NCI-H460 (cell line): ENCODE measurements at places on chromosomes 7 and 10. TPM values are rescaled to one million over a fixed set of nuclear protein-coding genes. Genes with fewer than 3 reads are reported as not detected.

DNA sequence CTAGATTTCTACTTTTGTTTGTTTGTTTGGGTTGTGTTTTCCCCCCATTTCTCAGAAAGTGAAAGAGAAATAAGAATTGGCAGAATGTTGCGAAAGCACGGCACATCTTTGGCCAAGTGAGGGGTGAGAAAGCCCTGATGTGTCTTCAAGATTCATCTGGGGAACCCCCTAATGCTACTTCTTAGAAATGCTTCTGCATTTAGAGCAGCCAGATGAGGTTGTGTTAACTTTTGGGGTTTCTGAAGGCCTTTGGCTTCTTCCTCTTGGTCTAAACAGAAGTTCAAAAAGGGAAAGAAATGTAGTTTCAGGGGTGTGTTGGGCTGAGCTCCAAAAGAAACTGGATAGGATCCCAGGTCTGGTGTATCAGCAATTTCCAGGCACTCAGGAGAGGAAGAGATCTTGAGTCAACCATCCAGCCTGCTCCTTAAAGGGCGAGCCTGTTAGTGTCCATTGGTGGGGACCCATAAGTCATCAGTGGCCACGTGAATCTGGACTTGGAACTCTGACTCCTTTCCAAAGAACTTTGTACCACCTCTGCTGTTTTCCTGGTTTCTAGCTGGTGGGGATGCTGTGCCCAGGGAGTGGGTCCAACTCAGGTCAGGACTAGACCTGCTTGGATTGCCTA lies 6.5 kb downstream of the DUSP5 start:
- no peak for DNase-seq

GRCh38 chr10:4353059-4353655 lies 472.9 kb upstream of the AKR1E2 start:
- no peak for DNase-seq

- DNase-seq = no peak
These were observed 7.7 kb upstream of the IL15RA start for GRCh38 chr10:5985029-5985428.

DNA sequence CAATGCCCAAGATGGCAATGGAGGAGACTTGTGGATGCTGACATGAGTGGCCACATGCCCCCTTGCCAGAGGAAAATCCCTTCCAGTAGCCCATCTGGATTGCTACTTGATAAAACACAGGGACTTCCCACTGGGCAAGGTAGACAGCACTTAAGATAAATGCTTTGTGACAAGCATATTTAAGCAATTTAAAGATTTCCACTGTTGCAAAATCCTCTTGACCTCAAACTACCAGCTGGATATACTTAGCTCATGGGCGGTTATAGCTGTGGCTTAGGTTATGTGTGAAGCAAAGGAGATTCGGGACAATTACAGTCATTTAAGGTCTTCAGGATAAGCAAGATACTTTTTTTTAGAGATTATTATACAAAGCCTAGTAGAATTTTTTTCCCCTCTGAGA lies 238.1 kb downstream of the BMPER start:
- DNase-seq = no peak

- no peak for DNase-seq
These were observed 1.8 kb upstream of the PTPRZ1 start for GRCh38 chr7:121871188-121871587.

DNA sequence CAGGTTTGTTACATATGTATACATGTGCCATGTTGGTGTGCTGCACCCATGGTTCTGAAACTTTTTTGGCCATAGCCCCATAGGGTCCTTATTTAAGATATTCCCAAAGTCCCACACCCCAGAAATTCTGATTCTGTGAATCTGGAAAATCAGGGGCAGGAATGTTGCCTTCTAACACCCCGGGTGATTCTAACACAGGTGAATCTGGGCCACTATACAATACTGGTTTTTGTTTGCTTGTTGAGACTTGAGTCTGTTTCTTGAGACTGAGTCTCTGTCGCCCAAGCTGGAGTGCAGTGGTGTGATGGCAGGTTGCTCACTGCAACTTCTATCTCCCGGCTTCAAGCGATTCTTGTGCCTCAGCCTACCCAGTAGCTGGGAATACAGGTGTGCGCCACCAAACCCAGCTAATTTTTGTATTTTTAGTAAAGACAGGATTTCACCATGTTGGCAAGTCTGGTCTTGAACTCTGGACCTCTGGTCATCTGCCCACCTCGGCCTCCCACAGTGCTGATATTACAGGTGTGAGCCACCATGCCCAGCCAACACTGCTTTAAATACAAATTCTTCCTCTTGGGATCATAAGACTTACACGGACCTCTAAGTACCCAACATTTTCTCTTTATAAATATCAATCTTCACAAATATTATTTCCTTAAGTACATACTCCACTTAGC lies 16.9 kb upstream of the PHYH start:
- DNase-seq = no peak

DNA sequence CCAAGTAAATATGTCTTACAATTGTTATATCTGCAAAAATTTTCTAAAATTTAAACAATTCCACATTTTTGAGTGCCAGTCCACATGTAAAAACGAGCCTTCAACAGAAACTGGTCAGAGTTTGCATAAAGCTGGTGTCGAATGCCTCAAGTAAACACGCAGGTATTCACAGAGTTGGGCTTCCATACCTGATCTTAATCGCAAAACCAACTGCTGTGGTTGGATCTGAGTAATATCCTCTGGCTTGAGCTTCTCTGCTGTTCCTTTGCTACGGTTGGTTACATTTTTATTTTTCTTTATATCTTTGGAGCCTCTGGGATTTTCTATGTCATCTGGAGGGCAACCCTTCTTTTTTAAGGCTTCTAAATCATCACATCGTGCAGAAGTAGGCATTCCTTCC lies 28.4 kb downstream of the ITGB1 start:
- DNase-seq = no peak

- DNase-seq = no peak
These were observed 77.5 kb upstream of the PDE1C start for GRCh38 chr7:32147546-32148268.

DNA sequence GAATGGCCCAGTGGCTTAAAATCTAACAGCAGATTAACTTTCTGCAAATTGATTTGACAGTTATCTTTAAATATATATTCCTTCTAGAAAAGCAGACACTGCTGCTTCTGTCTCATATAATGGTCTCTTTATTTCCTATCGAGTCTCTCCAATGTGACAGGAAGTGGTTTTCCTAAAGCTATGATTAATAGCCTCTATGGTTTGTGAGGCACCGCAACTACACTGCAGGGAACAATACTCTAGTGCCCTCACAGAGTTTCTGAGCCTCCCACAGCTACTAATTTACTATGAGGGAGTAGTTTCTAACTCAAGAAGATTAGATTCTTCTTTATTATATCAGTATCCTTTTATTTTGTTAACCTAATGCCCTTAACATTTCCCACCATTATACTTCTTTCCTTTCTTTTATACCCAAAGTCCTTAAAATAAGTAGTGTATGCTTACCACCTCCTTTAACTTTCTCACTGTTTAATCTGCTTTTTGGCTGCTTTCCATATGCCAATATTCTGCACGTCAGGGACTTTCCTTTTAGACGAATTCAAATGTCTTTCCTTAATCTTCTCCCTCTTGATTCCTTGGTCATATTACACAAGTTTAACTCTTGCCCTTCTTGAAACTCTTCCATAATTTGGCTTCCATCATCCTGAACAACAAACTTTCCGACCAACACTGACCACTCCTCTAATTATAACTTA lies 23.8 kb upstream of the AHR start:
- no peak for DNase-seq

DNA sequence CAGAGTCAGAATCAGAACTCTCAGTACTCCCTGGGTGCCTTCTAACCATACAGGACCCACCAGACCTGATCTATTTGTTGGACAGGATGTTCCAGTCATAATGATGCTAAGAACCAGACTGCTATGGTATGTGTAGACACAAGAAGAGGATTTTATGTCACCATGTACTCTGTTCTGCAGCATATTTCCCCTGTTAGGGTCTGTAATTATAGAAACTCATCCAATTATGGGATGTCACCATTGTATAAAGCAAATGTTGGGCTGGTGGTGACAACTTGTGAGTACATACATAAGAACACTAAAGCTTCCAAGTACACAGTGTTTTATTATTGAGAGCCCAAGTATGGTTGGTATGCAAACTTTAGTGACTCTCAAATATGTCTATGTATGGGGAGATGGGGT lies 67.1 kb upstream of the AGBL3 start:
- DNase-seq = no peak

- DNase-seq = no peak
These were observed 30.1 kb upstream of the KCNMA1 start for GRCh38 chr10:77667426-77668324.

DNA sequence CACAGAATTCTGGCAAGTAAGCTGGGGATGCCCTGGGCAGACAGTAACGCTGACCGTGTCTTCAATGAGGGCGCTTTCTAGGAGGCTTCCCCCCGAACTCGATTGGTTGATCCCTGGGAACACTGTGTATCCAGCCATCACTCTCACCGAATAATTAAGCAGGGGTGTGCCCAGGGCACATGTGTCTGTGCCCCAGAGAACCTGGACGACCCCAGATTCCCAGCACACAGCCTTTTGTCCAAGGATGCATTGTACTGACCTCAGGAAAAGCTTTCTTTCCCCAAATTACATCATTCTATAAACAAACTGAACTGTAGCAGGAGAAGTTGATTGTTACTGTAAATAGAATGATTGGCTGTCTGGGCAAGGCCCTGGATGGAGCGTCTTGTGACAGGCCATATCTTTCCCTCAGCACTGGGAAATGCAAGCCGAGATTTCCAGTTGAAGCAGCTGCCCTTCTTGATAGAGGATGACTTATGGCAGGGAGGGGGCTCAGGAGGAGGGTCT lies 6.6 kb upstream of the DEPP1 start:
- no peak for DNase-seq

- no peak for DNase-seq
These were observed 103.3 kb downstream of the CLEC2L start for GRCh38 chr7:139626817-139627216.

DNA sequence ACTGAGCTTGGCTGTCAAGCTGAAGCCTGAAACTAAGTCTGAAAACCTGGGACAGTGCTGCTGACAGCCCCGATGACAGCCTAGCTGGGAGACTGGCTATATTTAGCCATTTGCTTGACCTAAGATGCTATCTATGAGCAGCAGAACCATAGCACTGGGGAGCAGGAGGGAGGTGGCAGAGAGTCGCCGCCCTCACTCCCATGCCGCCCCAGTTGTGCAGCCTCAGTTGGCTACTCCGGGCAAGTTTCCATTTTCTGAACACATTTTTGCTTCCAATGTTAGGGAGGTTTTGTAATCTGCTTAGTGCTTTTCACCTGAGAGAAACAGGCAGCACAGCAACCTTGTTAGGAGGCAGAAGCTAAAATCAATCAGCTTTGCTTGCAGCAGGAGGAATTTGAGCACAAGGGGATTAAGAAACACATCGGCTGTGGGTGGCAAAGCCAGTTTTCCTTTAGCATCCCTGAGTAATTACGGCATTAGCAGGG lies 20.4 kb upstream of the C10orf71 start:
- DNase-seq = no peak

GRCh38 chr7:69395061-69395714 lies 203.1 kb upstream of the AUTS2 start:
- no peak for DNase-seq

DNA sequence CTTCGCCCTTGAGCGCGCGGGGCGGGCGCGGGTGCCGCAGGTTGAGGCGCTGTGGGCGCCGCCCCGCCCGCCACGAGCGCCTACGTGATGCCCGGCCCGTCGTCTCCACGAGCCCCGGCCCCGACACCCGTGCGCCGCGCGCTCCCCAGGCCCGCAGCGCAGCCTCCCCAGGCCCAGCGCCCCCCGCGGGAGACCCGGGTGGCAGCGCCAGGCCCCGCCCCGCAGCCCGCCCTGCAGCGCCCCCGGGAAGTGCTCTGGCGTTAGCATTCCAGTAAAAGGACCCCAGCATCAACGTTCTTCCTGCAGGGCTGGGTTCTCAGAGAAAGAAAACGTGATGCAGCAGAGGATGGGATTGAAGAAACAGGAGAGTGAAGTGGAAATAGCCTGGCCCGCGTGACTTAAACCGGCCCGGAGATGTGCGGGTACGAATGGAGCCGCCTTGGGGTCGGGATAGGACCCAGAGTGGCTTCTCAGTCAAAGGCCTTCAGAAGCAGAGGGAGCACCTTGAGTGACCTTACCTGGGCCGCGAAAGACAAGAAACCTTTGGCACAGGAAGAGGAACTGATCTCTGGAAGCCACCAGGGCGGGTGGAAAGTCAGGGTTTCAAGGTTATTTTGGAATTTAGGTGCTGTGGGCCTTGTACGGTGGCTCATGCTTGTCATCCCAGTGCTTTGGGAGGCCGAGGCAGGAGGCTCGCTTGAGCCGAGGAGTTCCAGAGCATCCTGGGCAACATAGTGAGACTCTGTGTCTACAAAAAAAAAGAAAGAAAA lies 1.8 kb downstream of the PFKP start:
- DNase-seq = no peak

- no peak for DNase-seq
These were observed 295.7 kb upstream of the SHH start for GRCh38 chr7:156107957-156108356.

- DNase-seq = peak; percentile 86
These were observed at the start of gene BAIAP2L1 for GRCh38 chr7:98400542-98401340. Gene BAIAP2L1 (minus strand): TSS chr7:98401090. CDS start chr7:98400852, 238 bp downstream.

DNA sequence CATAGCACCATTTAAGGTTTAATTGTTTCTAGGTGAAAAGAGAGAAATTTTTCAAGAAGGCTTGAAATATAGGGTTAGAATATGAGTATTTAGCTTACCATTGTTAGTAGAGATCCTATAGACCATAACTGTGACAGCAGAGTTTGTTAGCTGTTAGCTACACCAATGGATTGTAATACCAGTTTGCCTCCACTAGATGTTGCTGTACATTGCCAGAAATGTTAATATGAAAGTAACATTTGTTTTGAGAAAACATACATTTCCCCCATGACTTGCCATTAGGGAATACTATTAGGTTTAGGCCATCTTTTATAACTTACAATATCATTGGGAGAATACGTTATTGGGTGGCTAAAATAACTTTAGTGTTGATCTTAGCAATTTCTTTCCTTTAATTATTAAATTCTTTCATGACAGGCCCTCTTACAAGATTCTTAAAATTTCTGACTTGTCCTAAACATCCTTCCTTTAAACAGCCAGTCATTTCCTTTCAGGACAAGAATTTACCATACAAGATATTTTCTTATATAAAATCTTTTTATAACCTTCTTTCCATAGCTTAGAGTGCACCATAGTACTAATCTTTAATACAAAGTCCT lies 39.5 kb downstream of the ZNF117 start:
- peak; percentile 50 for DNase-seq

- DNase-seq = no peak
These were observed 68.5 kb downstream of the CPVL start for GRCh38 chr7:29077854-29078253.

Gene FAM25C
- total RNA-seq = not detected in 2 replicates

Gene NFKB2
- 51.9 and 58.6 TPM in 2 replicates for total RNA-seq

Gene GSTO1
- total RNA-seq = 202 and 212 TPM in 2 replicates

Gene ECHDC3
- 15.7 and 20.1 TPM in 2 replicates for total RNA-seq

Gene STOX1
- 1.6 and 1.8 TPM in 2 replicates for total RNA-seq

Gene PCLO
- 0.17 and 1.5 TPM in 2 replicates for total RNA-seq

Gene OR2A1
- total RNA-seq = not detected in 2 replicates

Gene BAMBI
- 3.9 and 4.0 TPM in 2 replicates for total RNA-seq

Gene PIK3CG
- total RNA-seq = not detected in 2 replicates

Gene MRLN
- not detected in 2 replicates for total RNA-seq

Gene GALNT17
- 3.1 TPM in 2 replicates for total RNA-seq
